Muscle of arm (tissue), 14 donors: ENCODE measurements at places on chromosomes 7 and 10.

- no peak for DNase-seq
Observed at GRCh38 chr10:8378198-8378983, 323.9 kb downstream of the GATA3 start.

- no peak for DNase-seq
Observed at GRCh38 chr10:790821-791551, 101.5 kb upstream of the DIP2C start.

DNA sequence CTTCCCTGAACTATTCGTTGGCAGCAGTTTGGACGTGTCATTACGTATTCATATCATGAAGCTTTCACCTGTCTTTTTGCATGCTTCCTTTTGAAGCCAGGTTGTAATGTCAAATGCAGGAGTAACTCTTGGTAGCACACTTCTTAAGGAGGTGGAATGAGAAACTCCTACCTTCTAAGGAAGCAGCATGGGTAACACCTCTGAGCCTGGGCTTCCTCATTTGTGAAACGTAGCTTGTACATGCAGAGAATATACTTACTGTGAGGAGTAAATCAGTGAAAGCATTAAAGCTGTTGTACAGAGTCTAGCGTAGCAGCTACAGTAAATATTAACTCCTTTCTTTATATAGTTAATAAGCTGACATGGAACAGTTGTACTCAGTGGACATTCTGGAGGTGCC, 21.1 kb downstream of the CUL1 start:
- DNase-seq: no peak

- DNase-seq: no peak
Observed at GRCh38 chr10:43322331-43322730, 49.1 kb upstream of the FXYD4 start.

DNA sequence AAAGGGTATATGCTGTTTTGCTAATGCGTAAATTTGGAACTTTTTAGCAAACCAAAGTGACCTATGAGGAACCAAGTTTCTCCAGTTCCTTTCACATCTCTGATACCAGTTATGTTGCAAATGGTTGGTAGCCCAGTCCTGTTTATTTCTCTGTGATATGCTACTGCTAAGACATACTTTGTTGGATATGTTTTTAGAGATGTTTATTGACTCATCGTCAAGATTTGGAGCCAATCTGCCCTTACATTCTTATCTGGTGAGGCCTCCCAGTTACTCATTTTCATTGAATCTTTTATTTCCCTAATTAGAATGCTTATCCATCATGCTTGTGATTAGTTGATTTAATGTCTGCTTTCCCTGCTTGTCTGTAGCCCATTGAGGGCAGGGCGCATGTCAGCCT, 58.9 kb downstream of the LRGUK start:
- no peak for DNase-seq

- no peak for DNase-seq
Observed at GRCh38 chr10:53619671-53620070, 847.1 kb upstream of the MBL2 start.

GRCh38 chr10:79024296-79024695, 44.5 kb upstream of the ZMIZ1 start:
- no peak for DNase-seq

DNA sequence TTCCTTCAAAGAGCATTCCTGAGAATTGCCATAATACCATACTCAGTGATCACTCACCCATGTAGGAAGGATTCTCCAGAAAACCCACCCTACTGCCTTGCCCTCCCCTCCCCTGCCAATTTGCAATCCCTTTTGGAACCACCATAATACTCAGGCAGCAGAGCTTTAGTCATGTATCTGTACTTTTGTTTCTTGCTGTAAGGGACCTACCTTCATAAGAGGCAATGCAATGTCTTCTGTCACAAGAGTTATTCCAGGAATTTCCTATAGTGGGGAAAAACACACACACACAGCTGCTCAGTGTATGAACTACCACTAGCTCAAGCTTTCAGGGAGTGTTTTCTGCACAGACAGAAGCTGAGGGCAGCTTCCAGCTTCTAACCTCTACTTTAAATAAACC, 67.0 kb downstream of the GSAP start:
- DNase-seq: no peak

DNA sequence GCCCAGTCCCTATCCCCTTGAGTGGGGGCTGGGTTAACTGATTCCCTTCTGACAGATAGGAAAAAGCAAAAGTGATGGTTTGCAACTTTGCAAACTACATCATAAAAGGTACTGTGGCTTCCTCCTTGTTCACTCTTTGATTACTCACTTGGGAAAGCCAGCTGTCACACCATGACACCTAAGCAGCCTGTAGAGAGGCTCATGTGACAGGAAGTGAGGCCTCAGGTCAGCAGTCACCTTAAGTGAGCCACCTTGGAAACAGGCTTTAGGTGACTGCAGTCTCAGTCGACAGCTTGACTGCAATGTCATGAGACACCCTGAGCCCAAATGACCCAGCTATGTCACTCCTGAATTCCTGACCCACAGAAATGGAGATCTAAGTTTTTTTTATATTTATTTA, 4.3 kb upstream of the CHCHD2 start:
- DNase-seq: no peak

- no peak for DNase-seq
Observed at GRCh38 chr10:60031664-60032063, 125.3 kb upstream of the CCDC6 start.

GRCh38 chr10:4176500-4177281, 391.7 kb upstream of the KLF6 start:
- no peak for DNase-seq

DNA sequence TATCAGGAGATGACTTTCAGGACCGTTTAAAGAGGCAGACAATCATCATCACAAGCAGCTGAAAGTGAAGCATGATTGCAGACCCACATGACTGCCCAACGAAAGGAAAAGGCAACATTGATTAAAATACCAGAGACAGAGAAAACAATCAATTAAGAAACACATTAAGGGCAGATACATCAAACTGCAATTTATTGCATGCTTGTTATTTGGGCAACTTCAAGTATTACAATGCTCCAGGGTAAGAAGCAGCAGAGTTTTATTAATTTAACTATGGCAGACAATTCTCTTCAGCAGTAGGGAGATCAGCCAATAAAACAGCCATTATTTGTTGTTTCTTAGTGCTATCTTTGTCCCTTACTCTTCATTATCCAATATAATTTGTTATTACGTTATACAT, 367.7 kb upstream of the HPS1 start:
- no peak for DNase-seq

DNA sequence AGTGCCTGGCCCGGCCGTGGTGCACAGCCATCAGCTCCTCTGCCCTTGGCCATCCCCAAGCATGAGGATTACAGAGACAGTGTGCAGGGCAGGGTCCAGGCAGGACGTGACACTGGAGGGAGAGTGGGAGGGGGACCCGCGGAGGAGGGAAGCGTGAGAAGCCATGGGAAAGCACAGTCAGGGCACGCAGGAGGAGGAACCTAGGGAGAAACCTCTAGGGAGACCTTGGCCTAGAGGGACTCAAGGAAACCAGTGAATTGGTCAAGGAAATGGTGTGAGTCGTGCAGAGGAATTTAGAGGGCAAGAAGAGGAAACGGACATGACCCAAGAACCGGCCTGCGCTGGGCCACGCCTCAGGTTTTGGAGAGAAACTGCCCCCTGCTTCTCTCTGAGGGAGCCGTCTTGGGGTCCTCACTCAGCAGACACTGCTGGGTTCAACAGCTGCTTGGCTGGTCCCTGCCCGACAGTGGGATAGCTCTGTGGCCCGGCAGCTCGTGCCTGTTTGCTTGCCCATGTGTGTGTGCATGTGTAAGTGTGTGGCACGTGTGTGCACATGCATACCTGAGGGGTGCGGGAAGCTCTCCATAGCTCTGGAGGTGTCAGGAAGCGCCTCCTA, 3.2 kb downstream of the OPN4 start:
- DNase-seq: no peak

DNA sequence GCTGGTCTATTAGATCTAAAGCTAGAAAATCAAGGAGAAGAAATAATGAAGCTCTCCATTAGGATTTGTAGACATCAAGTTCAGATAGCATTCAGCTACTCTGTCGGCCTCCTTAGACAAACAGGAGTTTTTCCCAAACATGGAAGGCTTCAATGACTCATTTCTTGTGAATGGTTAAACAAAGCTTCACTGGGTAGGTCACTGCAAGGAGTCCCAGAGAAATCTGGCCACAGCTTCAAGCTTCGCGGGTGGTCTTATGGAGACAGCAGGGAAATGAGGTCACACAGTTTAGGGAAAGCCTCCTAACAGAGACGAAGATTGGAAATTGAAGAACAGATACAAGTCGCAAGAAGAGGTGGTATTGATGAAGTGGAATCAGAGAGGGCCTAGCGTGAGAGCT, 22.6 kb upstream of the LRRC72 start:
- DNase-seq: no peak

DNA sequence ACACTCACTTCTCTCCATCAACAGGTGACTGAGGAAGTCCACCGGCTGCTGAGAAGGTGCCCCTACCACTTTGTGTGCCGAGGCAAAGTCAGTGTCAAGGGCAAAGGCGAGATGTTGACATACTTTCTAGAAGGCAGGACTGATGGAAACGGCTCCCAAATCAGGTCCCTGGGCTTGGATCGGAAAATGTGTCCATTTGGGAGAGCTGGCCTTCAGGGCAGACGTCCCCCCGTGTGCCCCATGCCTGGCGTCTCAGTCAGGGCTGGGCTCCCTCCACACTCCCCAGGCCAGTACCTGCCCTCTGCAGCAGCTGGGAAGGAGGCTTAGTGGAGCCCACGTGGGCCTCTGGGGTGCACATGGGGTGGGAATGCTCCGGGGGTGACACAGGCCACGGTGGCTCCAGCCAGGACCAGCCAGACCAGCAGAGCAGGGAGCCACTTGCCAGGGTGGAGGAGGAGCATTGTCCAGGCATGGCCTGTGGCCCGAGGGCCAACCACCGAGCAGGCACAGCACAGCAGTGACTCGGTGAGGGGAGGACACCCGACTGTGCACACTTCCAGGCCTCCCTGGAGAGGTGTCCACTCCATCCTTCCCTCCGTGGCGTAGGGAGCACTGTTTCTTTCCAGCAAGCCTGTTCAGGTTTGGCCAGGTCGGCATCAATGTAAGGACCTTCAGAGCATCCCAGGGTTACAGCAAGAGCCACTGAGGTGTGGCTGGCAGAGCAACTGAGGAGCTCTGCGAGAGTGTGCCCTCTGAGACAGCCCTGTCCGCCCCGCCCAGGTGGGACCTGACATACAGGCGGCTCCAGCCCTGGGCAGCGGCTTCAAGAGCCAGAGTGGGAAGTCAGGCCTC, 139.7 kb downstream of the ADCY1 start:
- no peak for DNase-seq

DNA sequence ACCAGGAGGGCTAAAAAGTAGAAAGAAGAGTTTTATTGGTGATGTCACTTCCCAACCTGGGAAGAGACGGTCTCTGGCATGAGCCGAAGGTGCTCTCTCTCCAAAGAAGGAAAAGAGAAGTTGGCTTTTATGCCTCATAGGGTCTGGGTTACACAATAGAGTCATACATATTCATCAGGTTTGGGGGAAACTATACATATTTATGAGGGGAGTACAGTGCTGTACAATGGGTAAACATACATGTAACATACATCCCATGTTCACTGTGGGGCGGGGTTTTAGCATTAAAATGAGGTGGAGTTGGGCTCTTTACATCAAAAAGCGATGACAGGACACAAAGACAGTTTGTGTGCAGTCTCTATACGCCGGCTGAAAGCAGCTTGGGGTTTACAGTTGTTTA, 701.7 kb downstream of the TYW1 start:
- no peak for DNase-seq

DNA sequence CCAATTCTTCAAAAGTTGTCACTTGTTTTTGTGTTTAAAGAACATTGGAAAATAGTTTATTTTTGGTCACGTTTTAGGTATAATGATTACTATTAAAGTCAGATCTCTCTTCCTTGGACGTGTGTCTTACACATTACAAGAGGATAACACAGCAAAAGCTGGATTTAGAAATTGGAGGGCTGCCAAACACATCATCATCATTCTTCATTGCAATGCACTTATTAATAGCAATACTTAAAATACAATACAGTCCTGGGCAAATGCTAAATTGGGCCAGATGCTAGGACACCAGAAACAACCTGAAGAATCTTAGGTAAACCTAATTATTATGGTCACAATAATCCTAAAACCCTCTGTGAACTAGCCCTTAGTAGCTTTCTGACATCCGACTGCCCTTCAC, 303.6 kb downstream of the DGKB start:
- DNase-seq: peak; percentile 10

DNA sequence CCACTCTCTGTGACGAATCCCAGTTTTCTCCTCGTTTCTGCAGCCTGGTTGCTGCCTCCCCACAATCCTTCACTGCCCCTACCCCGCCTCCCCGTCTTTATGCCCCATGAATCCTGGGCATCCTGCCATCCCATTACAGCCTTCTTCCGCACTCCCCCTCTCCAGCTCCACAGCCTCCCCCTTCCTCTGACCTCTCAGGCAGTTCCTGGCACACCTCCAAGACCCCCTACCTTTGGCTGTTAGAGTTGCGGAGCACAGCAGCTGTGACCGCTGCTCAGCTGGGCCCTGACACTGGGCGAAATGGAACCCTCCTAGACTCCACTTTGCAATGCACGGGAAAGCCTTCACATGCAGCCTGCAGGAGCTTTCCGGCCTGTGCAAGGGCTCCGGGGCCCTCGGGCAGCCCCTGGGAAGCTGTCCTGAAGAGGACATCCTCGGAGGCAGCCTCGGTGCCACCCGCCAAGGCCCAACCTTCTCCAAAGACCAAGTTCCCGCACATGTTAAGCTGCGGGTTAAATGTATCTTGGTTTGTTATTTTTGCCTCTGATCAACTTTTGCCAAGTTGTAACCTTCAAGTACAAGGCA, 400.7 kb upstream of the MKI67 start:
- peak; percentile 61 for DNase-seq

DNA sequence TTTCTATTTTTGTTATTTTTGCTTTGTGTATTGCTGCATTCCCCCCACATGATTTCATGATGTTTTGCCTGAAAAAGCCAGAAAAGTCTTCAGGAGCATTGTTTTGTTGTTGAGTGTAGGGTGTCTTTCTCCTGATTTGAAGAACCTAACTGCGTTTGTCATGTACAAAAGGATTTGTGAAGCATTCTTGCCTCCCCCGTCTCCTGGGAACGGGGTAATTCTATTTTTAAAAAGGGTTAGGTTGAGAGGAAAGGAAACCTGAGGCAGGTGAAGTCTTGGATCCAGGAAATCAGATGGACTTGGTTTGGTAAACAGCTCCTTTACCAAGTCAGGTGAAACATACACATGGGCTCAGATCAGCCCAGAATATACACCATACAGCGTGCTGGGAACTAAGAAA, 26.0 kb upstream of the BTBD16 start:
- no peak for DNase-seq

- no peak for DNase-seq
Observed at GRCh38 chr7:133059263-133059662, 22.6 kb downstream of the CHCHD3 start.

GRCh38 chr10:114631090-114631665, 26.9 kb downstream of the ABLIM1 start:
- DNase-seq: no peak
